Hematopoietic multipotent progenitor cell treated with erythropoietin and hydrocortisone succinate and interleukin-3 and kit ligand, for 6 days (in vitro differentiated cells): ENCODE measurements at places on chromosomes 7 and 10.

DNA sequence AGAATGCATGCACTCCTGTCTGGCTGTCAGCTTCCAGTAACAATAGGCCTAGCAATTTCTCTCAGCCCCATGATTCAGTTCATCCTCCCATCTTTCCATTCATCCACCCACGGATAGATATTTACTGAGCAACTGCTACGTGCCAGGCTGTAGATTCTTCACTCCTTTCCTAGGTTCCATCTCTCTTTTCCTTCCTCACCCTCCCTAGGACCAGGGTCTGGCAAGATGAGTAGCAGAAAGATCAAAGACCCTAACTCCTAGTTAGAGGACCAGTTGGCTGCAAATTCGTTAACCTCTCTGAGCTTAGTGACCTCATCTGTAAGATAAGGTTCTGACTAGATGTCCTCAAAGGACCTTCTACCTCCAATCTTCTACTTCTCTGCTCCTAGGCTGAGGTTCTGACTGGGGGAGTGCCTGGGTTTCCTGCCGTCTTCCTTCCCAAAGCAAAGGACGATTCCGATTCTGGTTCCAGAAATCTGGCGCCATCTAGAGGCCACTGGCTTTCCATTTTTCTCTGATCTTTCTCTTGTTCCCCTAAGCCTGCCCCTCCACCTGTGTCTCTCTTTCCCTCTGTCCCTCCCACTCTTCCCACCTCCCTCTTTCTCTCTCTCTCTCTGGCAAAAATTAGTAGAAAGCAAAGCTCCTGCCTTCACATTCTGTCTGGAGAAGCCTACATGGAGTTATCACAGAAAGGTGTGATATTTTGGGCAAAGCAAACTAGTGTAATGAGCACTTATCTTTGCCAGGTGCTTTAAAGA, 26.2 kb downstream of the TBATA start:
- DNase-seq: peak; percentile 84

DNA sequence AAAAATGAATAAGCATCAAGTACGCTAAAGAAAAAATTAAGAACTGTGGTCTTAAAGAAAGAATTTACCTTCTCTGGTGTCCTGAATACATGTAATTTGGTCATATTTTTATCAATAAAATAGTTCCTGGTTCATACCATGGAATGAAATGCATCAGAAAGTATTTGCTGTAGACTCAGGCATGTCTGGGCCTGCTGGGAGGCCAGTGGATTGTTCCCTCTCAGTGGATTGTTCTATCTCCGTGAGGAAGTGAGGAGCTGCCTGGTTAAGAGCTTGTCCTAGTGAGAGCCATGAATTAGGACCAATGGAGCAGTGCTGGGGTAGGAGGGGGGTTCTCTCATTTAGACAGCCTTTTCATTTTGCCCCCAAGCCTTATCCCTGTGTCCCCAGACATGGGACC, 211.7 kb upstream of the HABP2 start:
- no peak for DNase-seq

GRCh38 chr7:142104550-142105527, 6.7 kb upstream of the MGAM2 start:
- peak; percentile 66 for DNase-seq

DNA sequence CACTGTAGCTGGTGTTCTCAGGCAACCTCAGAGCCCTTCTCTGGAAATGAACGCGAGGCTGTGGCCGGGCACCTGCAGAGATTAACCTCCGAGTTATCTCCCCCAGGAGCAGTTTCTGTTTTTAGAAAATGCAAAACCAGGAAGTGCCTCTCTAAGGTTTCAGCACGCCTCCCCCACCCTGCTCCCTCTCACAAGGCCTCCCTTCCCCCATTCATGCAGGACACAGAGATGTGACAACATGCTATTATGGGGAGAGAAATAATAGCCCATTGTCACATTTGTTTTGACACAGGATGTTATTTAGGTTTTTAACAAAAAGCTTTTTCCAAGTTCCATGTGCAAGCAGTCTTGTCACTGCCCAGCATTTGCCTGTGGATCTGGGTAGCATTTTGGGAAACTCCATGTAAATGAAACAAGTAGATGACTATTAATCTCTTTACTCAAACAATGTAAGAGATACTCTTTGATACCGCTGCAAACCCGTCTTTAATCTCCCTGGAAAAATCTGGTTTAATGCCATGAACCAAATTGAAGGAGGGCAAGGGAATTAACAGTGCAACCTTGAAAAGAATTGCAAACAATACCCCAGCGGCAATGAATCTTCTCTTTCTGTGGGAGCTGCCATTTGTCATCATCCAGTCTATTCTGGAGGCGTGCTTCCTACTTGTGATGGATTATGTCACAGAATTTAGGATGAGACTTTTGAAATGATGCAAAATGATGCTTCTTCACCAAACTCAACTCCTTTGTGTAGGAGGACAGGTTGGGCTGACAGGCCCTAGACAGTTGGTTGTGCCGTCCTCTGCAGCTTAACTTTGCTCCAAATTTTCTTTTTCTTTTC, 86.5 kb upstream of the NMT2 start:
- DNase-seq: peak; percentile 37

GRCh38 chr7:49403844-49404243, 369.6 kb upstream of the VWC2 start:
- no peak for DNase-seq
